ENCODE measurements at places on chromosomes 13 and 19. TPM values are rescaled to one million over a fixed set of nuclear protein-coding genes. Genes with fewer than 3 reads are reported as not detected.

The SLAIN1 gene
- 0.71 TPM for total RNA-seq

The ONECUT3 gene
- not detected for total RNA-seq

The RNF113B gene
- not detected for total RNA-seq

The ZNF665 gene
- not detected for total RNA-seq

The ZNF726 gene
- 0.45 TPM for total RNA-seq

The C19orf44 gene
- 2.5 TPM for total RNA-seq

The ACP5 gene
- total RNA-seq, result 0.18 TPM

The IGSF23 gene
- 0.19 TPM for total RNA-seq

The LRRC4B gene
- 0.59 TPM for total RNA-seq

The SLC15A1 gene
- total RNA-seq, result 0.06 TPM

The APLP1 gene
- total RNA-seq, result 102 TPM

The SLITRK5 gene
- 0.64 TPM for total RNA-seq

The FSD1 gene
- 7.9 TPM for total RNA-seq

The PCDH9 gene
- total RNA-seq, result 7.5 TPM

The LHB gene
- 0.19 TPM for total RNA-seq

The IGFL2 gene
- total RNA-seq, result 1.3 TPM

Measured in A549 treated with dexamethasone at 1 μM for 4 hours (cell line).